ENCODE measurements at places on chromosomes 7 and 10.
A peak's percentile ranks its signal among the peaks of the same experiment; 100 is the strongest.

DNA sequence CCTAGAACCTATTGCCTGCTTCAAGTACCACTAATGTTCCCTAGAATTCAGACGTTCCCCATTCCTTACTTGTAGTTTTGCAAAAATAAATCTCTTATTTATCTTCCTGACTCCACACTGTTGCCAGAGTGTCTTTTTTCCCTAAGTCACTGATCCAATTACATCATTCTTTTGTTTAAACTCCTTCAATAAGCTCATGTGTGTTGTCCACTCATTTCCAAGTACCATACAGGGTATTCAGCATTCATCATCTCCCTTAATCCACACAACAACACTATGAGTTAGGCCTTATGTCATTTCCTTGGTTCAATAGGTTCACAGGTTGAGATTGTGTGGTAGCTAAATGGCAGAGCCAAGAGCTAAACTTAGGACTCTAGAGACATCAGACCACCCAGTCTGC is 119.9 kb upstream of the RHOBTB1 start:
- DNase-seq, result no peak

- DNase-seq, result no peak
These were observed 129.8 kb downstream of the SEC23IP start for GRCh38 chr10:120022357-120022756.

GRCh38 chr7:45155941-45156340 is 1.6 kb upstream of the RAMP3 start:
- DNase-seq, result no peak

DNA sequence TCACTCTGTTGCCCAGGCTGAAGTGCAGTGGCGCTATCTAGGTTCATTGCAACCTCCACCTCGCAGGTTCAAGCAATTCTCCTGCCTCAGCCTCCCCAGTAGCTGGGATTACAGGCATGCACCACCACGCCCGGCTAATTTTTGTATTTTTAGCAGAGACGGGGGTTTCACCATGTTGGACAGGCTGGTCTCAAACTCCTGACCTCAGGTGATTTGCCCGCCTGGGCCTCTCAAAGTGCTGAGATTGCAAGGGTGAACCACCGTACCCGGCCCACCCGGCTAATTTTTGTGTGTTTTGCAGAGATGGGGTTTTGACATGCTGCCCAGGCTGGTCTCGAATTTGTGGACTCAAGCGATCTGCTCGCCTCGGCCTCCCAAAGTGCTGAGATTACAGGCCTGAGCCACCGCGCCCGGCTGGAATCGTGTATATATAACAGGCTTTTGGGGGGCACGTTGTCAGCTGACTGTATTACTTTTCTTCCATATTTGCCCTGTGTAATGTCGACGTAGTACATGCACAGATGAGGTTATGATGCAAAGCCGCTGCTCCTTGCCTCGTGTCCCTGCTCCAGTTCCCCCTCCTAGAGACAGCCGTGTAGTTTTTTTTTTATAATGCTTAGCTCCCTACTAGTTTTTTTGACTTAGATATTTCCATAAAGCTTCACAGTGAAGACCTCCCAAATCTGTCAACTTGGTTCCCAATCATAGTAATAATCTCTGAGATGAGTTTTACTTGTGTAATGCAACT is 883 bp upstream of the TRA2A start:
- DNase-seq, result no peak

GRCh38 chr7:49500741-49501140 is 272.7 kb upstream of the VWC2 start:
- no peak for DNase-seq

DNA sequence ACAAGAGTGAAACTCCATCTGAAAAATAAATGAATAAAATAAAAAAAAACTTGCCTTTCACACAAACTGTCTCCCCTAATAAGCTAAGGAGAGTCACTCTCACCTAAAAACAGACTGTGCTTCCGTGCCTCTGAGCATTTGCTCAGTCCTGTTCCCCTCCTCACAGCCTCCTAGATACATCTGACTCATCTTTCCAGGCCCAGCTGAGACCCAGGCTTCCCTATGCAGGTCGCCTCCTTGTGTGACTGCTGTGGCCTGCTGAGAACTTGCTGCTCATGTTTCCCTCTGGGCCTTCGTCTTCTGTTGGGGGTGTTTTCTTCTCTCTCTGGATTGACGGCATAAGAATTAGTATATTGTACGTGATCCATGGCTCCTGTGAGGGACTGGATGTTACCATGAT is 777.7 kb downstream of the LRMDA start:
- no peak for DNase-seq

DNA sequence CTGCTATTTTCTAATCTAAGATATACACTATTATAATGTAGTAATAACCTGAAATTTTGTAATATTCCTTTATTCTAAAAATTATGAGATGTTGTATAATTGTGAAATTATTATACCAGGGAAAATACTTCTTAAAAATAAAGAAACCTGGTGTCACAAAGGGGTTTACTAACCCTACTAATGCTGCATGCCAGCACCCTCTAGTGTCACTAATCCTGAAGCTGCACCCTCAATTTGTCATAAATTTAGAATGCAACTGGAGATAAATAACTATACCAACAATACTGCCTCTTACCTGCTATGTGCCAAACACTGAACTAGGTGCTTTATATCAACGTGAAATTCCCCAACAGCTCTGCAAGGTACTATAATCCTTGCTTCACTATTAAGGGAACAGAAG is 30.8 kb downstream of the TM9SF3 start:
- peak; percentile 8 for DNase-seq

Data from activated CD4-positive, alpha-beta T cell treated with anti-CD3 and anti-CD28 coated beads, Interleukin-10, Interleukin-2, amounts not matched to agents 100 ng/mL and 50 ng/mL, durations not matched to agents 16 hours and 8 hours (primary cell).